ENCODE measurements at places on chromosomes 2 and 18.
A peak's percentile ranks its signal among the peaks of the same experiment; 100 is the strongest.

- H3K36me3 ChIP-seq, result peaks cover 34% of the 10 kb centered on the region
- no peaks in the 10 kb centered on the region for H3K27me3 ChIP-seq
- DNase-seq, result no peak
- peak overlapping the region; percentile 6 for H3K27ac ChIP-seq
These were observed 27.4 kb upstream of the WIPF1 start for GRCh38 chr2:174624895-174625430.

DNA sequence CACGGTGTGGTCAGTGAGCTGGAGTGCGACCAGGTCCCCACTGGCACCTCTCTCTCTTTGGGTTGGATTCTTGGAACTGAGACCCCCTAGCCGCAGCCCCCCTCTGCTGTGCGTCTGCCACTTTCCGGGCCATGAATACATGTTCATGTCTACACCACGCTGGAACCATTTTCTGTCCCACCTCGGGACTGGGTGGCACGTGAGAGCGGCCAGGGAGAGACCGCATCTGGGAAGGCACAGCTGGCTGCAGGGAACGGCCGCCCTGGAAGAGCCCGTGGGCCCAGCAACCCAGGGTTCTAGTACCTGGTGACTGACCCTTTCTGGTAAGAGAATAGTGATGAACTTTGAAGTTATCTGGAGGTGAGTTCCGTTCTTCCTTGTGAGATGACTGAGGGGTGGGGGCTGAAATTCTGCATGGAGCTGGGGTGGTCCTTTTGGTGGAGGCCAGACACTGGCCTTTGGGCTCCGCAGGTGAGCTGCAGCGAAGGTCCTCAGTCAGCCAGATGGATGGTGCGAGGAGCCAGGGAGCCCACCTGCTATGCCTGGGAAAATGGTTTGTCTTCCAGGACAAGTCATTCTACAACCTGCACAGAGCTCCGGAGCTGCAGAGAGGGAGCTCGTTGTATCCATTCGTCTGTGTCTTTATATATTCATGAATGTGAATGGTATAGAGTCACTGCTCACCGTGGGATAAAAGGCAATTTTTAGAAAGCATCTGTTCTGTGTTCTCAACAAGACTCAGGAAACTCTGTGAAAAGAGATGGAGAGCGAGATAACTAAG, 223.5 kb downstream of the NDUFA10 start:
- H3K36me3 ChIP-seq, result no peaks in the 10 kb centered on the region
- H3K4me3 ChIP-seq, result no peak overlapping the region
- no peak for DNase-seq
- H3K27me3 ChIP-seq, result no peaks in the 10 kb centered on the region

DNA sequence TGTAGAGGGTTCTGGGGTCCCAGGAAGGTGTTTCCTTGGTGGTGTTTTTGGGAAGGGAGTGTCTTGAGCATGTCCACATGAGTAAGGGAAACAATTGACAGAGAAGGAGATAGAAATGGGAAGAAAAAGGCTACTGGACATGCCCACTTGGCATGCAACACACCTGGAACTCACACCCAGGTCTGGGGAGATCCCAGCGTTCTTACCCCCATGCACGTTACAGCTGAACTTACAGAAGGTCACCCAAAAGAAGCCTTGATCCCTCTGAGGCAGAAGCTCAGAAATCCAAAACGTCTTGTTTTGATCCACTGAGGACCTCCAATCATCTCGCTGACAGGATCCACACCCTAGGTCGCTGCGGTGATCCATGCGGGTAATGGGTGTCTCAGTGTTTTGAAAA, 142.0 kb downstream of the ZNF516 start:
- no peak overlapping the region for H3K4me3 ChIP-seq
- H3K27me3 ChIP-seq, result no peaks in the 10 kb centered on the region
- H3K36me3 ChIP-seq, result no peaks in the 10 kb centered on the region

DNA sequence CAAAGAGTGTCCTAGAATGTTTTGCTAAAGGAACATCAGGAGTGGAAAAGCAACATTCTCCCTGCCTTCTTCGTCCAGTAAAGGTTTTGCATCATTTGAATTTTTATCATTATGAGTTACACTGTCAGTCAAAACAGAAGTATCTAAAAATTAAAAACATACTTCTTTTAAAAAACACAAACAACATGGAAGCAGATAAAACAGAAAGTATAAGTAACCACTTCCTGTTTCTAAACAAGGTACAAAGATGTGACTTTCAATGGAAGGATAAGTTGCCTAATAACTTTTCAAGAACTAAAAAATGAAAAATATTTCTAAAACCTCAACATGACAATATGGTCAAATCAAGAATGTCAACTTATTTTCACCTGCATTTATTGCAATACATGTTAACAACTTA, 158.2 kb downstream of the STK39 start:
- H3K27ac ChIP-seq, result no peak overlapping the region
- DNase-seq, result no peak
- H3K27me3 ChIP-seq, result no peaks in the 10 kb centered on the region
- no peak overlapping the region for H3K4me3 ChIP-seq

- no peaks in the 10 kb centered on the region for H3K27me3 ChIP-seq
- H3K36me3 ChIP-seq, result no peaks in the 10 kb centered on the region
These were observed 34.9 kb downstream of the TEX44 start for GRCh38 chr2:231627384-231628120.

- H3K4me1 ChIP-seq, result no peaks in the 10 kb centered on the region
- H3K27me3 ChIP-seq, result no peaks in the 10 kb centered on the region
- no peak for DNase-seq
- H3K27ac ChIP-seq, result no peak overlapping the region
These were observed 363.5 kb upstream of the TNP1 start for GRCh38 chr2:217223222-217223930.

- H3K27ac ChIP-seq, result no peak overlapping the region
- H3K36me3 ChIP-seq, result no peaks in the 10 kb centered on the region
- DNase-seq, result no peak
- peaks cover 18% of the 10 kb centered on the region for H3K27me3 ChIP-seq
- H3K4me1 ChIP-seq, result peaks cover 9% of the 10 kb centered on the region
These were observed 3.4 kb downstream of the ASAP2 start for GRCh38 chr2:9210030-9210429.

DNA sequence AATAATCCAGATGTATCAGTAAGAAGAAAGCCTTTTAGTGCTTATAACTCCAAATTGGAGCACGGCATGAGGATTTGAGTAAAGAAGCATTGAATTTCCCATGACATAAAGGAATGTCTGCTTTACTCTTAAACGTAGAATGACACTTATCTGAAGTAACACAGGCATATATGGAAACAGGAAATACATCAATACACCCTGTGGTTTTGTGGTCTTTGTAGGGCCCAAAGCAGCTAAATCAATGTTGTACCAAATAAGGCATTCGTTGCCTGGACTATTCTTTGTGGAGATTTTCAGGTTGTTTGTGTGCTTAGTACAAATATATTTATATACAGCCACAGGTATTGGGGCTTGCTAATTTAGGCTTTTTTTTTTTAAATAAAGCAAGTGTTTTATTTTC, 660.5 kb downstream of the LRRTM4 start:
- no peak for DNase-seq
- H3K27ac ChIP-seq, result no peak overlapping the region
- no peaks in the 10 kb centered on the region for H3K36me3 ChIP-seq
- no peaks in the 10 kb centered on the region for H3K27me3 ChIP-seq
- no peak overlapping the region for H3K4me3 ChIP-seq
- H3K4me1 ChIP-seq, result no peaks in the 10 kb centered on the region

Measured in effector memory CD4-positive, alpha-beta T cell (primary cell).